Suprapubic skin (tissue), 4 donors: ENCODE measurements at places on chromosomes 12 and 14. TPM values are rescaled to one million over a fixed set of nuclear protein-coding genes. Genes with fewer than 3 reads are reported as not detected.
A peak's percentile ranks its signal among the peaks of the same experiment; 100 is the strongest.

The MYH6 gene
- not detected for total RNA-seq

The RERGL gene
- 5.4 TPM for total RNA-seq

The GPR162 gene
- total RNA-seq = 2.1 TPM

The KRT86 gene
- 1.0 TPM for total RNA-seq

The RNF10 gene
- 136 TPM for total RNA-seq

The KRT1 gene
- total RNA-seq = 9,656 TPM

The GPX2 gene
- total RNA-seq = 13.1 TPM

- H3K27ac ChIP-seq = no peak overlapping the region
- H3K27me3 ChIP-seq = peaks cover 47% of the 10 kb centered on the region
- H3K4me3 ChIP-seq = no peak overlapping the region
- DNase-seq = no peak
- no peaks in the 10 kb centered on the region for H3K36me3 ChIP-seq
- no peaks in the 10 kb centered on the region for H3K4me1 ChIP-seq
Measured at GRCh38 chr14:95611293-95611880, 74.8 kb upstream of the TCL1B start.

- peak within 1 kb of the TSS; percentile 91 for H3K4me3 ChIP-seq
- no peaks in the 10 kb centered on the region for H3K27me3 ChIP-seq
- DNase-seq = peak; percentile 89
- H3K27ac ChIP-seq = peak within 1 kb of the TSS; percentile 99
- H3K36me3 ChIP-seq = no peaks in the 10 kb centered on the region
Measured at GRCh38 chr12:6927379-6928021, at the start of gene ATN1. Gene ATN1, plus strand, starts transcription at chr12:6927959. Its CDS starts 6,043 bp downstream, at chr12:6934002.

- no peaks in the 10 kb centered on the region for H3K27me3 ChIP-seq
- no peaks in the 10 kb centered on the region for H3K36me3 ChIP-seq
- DNase-seq = peak; percentile 57
- H3K27ac ChIP-seq = peak overlapping the region; percentile 74
Measured at GRCh38 chr14:68669111-68669511, 123.8 kb downstream of the ZFP36L1 start.

- no peaks in the 10 kb centered on the region for H3K27me3 ChIP-seq
- DNase-seq = no peak
- H3K4me3 ChIP-seq = no peak overlapping the region
Measured at GRCh38 chr12:10701131-10701681, 21.9 kb downstream of the YBX3 start.

GRCh38 chr12:92898755-92899154 lies 30.3 kb downstream of the EEA1 start:
- H3K27me3 ChIP-seq = no peaks in the 10 kb centered on the region
- H3K36me3 ChIP-seq = no peaks in the 10 kb centered on the region
- peak overlapping the region; percentile 89 for H3K27ac ChIP-seq

DNA sequence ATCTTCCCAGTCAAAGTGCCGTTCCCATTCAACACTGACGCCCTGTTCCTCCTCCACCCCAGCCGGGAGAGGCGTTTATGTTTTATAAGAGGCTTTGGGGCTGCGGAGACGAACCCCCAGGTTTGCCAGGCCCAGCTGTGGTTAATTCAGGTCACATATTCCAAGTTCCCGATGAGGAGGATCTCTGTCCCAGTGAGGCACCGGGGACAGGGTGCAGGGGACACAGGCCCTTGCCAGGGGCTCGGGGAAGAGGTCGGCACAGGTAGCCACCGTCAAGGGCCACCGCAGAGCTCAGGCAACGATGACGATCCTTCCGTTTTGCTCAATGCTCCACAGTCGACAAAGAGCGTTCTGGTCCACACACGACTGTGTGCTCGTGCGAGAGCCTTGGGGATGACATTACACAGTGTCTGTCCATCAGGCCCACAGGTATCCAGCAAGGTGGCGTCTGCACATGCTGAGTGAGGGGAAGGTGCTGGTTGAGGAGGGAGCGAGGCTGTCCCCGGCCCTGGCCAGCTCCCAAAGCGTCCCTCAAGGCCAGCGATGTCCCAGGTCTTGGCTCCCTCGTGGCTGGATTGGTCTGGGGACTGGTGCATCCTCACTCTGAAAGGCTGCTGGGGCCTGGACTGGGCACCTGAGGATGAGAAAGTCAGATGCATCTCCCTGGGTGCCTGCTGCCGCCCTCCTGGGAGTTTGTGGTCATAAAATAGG lies 189.2 kb upstream of the C14orf180 start:
- peaks cover 6% of the 10 kb centered on the region for H3K4me1 ChIP-seq
- no peak overlapping the region for H3K27ac ChIP-seq
- DNase-seq = peak; percentile 37
- H3K36me3 ChIP-seq = no peaks in the 10 kb centered on the region

DNA sequence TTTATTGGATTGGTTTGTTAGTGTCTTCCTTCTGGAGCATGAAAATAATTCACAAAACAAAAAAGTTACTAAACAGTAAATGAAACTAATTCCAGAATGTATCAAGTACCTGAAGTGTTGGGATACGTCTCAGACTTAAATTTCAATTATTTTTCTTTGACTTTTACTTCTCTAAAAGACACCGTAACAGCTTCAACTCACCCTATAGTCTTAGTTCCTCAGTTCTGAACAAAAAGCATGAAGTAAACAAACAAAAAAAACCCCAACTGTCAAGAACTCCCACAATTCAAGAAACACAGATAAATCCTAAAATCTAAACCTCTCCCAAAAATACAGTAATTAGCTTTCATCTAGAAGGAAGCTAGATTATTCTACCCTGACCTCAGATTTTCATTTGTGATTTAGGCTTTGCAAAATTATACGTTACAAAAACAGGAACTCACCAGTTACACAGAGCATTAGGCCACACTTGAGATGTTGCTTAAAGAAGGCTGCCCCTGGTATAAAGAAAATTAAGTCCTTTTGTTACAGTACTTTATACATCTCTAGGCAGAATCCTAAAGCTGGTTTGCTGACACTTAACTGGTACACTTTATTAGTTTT lies 10.2 kb downstream of the HEATR5A start:
- H3K4me3 ChIP-seq = no peak overlapping the region
- peaks cover 22% of the 10 kb centered on the region for H3K4me1 ChIP-seq
- no peaks in the 10 kb centered on the region for H3K27me3 ChIP-seq

DNA sequence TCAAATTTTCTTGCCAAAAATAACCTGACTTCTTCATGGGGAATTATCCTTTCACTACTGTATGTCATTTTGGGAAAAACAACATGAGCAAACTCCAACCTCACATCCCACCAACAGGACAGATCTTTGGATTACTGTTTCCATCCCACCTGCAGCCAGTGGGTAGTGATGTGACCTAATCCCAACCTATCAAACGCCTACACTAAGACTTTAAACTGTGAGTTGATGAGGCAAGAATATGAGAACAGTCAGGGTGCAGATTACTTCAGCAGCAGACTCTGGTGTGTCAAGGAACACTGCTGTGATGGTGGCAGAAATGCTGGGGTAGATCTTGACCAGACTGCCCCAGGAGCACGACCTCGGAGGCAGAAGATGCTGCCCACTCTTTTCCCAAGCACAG lies 293.2 kb downstream of the DUSP6 start:
- no peaks in the 10 kb centered on the region for H3K27me3 ChIP-seq
- H3K36me3 ChIP-seq = no peaks in the 10 kb centered on the region
- no peak for DNase-seq
- no peak overlapping the region for H3K27ac ChIP-seq
- no peaks in the 10 kb centered on the region for H3K4me1 ChIP-seq

DNA sequence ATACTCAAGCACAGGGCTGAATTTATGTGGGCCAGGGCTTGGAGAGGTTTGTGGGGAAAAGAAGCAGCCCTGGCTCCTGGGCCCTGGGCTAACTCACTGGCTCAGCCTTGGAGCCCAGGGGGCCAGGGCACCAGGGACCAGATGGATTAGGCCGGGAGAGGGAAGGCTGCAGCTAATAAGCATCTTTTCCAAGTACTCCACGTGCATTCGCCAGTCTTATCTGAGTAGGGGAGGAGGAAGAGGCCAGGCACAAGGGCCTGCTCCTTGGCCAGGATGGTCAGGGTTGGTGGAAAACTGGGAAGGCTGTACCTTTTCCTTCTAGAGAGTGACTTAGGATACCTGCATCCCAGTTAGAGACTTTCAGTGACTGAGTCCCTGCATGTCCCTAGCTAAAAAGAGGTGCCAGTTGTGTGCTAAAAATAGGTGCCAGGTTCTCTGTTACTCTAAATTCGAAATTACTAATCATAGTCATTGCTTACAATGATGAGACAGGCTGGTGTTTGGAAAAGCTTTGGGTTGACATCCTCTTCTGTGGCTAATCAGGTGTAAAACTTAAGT lies 1.3 kb downstream of the GLRX5 start:
- no peaks in the 10 kb centered on the region for H3K36me3 ChIP-seq
- H3K4me1 ChIP-seq = peaks cover 63% of the 10 kb centered on the region
- peak overlapping the region; percentile 84 for H3K4me3 ChIP-seq

GRCh38 chr12:110244829-110245228 lies 36.2 kb upstream of the ATP2A2 start:
- DNase-seq = no peak
- peaks cover 38% of the 10 kb centered on the region for H3K4me1 ChIP-seq
- H3K27me3 ChIP-seq = no peaks in the 10 kb centered on the region
- no peaks in the 10 kb centered on the region for H3K36me3 ChIP-seq

- no peak for DNase-seq
- H3K27ac ChIP-seq = no peak overlapping the region
- no peak overlapping the region for H3K4me3 ChIP-seq
- peaks cover 6% of the 10 kb centered on the region for H3K4me1 ChIP-seq
- H3K27me3 ChIP-seq = no peaks in the 10 kb centered on the region
Measured at GRCh38 chr12:42421844-42422779, 96.1 kb downstream of the PPHLN1 start.

DNA sequence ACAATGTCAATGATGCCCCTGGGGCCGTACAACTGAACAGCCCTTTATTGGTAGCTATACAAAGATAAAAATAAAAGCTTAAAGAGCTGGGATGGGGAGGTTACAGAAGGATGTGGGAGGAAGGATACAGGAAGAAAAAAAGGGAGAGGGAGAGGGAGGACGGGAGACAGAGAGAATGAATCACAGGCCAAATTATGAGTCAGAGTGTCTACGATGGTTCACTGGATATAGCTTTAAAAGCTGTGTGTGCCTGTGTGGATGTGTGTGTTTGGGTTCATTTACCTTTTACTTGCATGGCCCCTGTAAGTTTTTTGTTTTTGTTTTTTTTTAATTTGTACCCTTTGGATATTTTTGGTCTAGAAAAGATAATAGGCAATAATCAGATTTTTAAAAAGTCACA lies 111.9 kb downstream of the CCDC60 start:
- peaks cover 11% of the 10 kb centered on the region for H3K27me3 ChIP-seq
- no peaks in the 10 kb centered on the region for H3K4me1 ChIP-seq
- H3K27ac ChIP-seq = no peak overlapping the region

DNA sequence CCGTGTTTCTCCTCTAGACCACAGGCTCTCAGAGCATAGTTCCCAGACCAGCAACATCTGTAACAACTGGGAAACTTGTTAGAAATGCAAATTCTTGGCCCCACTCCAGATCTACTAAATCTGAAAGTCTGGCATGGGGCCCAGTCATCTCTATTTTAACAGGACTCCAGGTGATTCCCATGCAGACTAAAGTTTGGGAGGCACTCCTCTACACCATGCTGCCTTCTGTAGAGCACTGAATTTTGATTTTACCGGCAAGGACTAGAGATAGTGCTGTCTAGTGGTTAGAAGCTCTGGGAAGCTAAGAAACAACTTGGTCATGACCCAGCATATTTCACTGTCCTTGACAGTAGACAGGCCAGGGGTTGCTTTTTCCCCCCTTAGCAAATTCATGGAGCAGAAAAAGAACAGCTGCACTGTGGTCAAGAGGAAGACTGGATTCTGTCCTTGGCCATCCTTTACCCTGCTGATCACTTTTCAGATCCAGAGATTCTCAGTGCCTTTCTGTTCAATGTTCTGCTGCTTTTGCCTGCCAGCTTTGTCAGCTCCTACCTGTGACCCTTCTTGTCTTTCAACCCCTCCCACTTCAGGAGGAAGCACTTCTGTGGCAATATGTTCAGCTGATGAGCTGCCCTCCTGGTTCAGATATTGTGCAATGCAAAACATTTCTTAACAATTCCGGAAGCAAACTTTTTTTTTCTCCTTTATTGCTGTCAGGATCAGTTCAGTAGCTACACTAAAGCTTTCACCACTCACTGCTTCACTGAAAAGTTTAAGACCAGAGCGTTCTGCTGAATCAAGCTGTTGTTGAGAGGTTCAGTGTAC lies 133.8 kb upstream of the NUDT4 start:
- H3K4me3 ChIP-seq = no peak overlapping the region
- no peaks in the 10 kb centered on the region for H3K27me3 ChIP-seq
- no peaks in the 10 kb centered on the region for H3K36me3 ChIP-seq
- DNase-seq = no peak

DNA sequence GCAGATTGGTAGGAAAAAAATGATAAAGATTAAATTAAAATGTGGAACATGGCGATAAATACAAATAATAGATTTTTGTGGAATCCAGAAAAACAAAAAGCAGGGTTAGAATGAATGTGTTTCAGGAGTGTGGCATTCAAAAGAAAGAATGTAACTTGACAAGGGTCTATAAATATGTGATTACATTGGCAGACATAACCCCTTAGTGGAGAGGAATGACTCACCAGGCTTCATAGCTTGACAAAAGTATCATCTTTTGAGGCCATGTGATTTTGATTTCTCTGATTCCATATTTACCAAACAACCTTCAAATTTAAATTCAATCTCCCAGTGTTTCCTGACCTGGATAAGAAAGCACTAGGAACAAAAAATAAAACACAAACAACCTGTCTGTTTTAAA lies 24.4 kb upstream of the MGST1 start:
- no peak overlapping the region for H3K4me3 ChIP-seq
- no peaks in the 10 kb centered on the region for H3K27me3 ChIP-seq

GRCh38 chr12:72872238-72872887 lies 600.2 kb downstream of the TRHDE start:
- no peaks in the 10 kb centered on the region for H3K27me3 ChIP-seq
- DNase-seq = no peak
- no peak overlapping the region for H3K4me3 ChIP-seq
- H3K27ac ChIP-seq = no peak overlapping the region
- no peaks in the 10 kb centered on the region for H3K4me1 ChIP-seq
- H3K36me3 ChIP-seq = no peaks in the 10 kb centered on the region

- DNase-seq = no peak
- H3K27me3 ChIP-seq = no peaks in the 10 kb centered on the region
- H3K27ac ChIP-seq = no peak overlapping the region
- H3K36me3 ChIP-seq = peaks cover 81% of the 10 kb centered on the region
- no peak overlapping the region for H3K4me3 ChIP-seq
Measured at GRCh38 chr12:48695859-48696258, 13.8 kb upstream of the KANSL2 start.

DNA sequence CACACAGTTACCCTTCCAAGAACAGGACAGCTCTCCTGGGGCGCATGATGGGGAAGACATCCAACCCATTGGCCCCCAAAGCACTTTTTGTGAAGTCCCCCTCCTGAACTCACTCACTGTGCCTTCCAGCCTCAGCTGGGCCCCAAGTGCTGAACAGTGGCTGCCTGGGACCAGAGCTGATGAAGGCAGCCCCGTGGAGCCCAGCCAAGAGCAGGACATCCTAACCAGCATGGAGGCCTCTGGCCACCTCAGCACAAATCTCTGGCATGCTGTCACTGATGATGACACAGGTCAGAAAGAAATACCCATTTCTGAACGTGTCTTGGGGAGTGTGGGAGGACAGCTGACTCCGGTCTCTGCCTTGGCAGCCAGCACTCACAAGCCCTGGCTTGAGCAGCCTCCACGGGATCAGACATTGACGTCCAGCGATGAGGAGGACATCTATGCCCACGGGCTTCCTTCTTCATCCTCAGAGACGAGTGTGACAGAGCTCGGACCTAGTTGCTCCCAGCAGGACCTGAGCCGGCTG lies 72.0 kb downstream of the TECPR2 start:
- peaks cover 36% of the 10 kb centered on the region for H3K36me3 ChIP-seq
- H3K4me3 ChIP-seq = no peak overlapping the region
- H3K4me1 ChIP-seq = peaks cover 4% of the 10 kb centered on the region
- H3K27ac ChIP-seq = no peak overlapping the region
- H3K27me3 ChIP-seq = no peaks in the 10 kb centered on the region

- peak overlapping the region; percentile 93 for H3K4me3 ChIP-seq
- DNase-seq = no peak
- no peak overlapping the region for H3K27ac ChIP-seq
- peaks cover 23% of the 10 kb centered on the region for H3K4me1 ChIP-seq
- H3K27me3 ChIP-seq = no peaks in the 10 kb centered on the region
Measured at GRCh38 chr12:122226366-122227125, 694 bp upstream of the DIABLO start.
